ENCODE measurements at places on chromosomes 4 and X.
A peak's percentile ranks its signal among the peaks of the same experiment; 100 is the strongest.

DNA sequence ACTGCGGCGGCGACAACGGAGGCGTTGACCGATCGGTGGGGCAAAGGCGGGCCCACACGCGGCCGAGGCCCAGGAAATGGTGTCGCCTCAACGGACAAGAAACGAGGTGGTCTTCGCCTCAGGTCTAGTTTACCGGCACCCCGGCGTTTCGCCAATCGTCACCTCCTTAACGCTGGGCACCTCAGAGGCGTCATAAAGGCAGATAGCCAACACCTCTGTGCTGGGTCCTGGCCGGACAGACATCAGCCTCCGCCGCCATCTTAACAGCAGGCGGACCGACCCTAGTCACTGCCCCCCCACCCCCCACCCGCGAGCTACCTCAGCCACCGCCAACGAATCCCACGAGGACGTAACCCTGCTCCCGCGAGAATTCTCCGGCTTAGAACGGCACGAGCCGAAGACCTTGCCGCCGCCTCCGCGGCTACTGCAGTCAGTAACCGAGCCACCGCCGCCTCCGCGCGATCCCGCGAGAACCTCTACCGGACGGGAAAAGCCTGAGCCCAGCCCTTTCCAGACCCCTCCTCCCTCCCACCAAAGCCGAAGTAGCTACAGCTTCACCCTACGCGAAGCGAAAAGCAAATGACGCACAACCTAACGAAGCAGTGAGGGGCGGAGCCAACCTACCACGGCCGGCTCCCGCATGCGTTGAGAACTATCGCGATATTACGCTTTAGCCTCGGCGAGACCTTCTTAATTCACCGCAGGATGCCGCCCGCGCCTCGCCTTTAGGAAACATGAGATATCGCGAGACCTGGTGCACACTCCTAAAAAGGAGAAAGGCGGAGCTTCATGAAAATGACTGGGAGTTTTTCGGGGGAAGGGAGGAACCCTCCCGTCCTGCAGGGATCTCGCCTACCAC, 2.7 kb downstream of the HUWE1 start:
- DNase-seq: peak; percentile 97

DNA sequence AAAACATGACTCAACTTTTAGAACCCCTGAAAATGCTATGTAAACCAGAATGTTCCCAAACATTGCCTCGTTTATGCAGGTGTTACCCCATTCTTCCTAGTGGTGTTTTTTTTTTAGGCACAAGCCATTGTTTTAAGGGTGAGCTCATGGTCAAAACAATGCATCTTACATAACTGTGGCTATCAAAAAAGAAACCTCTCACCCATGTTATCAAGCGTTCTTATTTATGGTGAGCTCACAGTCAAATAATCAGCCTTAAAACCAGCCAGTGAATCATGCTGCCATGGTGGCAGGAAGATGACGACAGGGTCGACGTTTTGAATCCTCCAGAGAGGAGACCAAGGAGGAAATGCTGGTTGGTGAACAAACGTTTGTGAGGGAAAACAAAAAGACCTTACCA, 195.2 kb downstream of the KDR start:
- DNase-seq: no peak

GRCh38 chr4:139647184-139647583, 18.4 kb upstream of the MGST2 start:
- DNase-seq: no peak

GRCh38 chr4:101981756-101982155, 191.2 kb downstream of the BANK1 start:
- DNase-seq: no peak
